ENCODE measurements at places on chromosomes 1 and 21.

GRCh38 chr1:29121516-29121935 is 2.2 kb downstream of the TMEM200B start:
- DNase-seq: no peak

GRCh38 chr1:65097076-65097475 is 50.9 kb upstream of the AK4 start:
- DNase-seq: no peak

- DNase-seq: no peak
Measured at GRCh38 chr1:3732434-3733093, 19.7 kb upstream of the CCDC27 start.

DNA sequence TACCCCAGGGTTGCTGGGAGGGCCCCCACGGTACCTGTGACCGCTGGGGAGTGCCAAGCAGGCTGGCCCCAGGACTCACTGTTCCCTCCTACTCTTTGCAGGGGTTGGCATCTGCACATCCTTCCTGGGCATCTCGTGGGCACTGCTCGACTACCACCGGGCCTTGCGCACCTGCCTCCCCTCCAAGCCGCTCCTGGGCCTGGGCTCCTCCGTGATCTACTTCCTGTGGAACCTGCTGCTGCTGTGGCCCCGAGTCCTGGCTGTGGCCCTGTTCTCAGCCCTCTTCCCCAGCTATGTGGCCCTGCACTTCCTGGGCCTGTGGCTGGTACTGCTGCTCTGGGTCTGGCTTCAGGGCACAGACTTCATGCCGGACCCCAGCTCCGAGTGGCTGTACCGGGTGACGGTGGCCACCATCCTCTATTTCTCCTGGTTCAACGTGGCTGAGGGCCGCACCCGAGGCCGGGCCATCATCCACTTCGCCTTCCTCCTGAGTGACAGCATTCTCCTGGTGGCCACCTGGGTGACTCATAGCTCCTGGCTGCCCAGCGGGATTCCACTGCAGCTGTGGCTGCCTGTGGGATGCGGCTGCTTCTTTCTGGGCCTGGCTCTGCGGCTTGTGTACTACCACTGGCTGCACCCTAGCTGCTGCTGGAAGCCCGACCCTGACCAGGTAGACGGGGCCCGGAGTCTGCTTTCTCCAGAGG is 6.8 kb downstream of the XKR8 start:
- DNase-seq: no peak

- DNase-seq: peak; percentile 29
Measured at GRCh38 chr1:61079296-61079897, 3.0 kb upstream of the NFIA start.

GRCh38 chr1:192108161-192108560 is 50.1 kb upstream of the RGS18 start:
- no peak for DNase-seq

GRCh38 chr1:218584418-218585155 is 239.5 kb downstream of the TGFB2 start:
- DNase-seq: peak; percentile 51

GRCh38 chr1:88371436-88372023 is 312.5 kb upstream of the PKN2 start:
- no peak for DNase-seq

DNA sequence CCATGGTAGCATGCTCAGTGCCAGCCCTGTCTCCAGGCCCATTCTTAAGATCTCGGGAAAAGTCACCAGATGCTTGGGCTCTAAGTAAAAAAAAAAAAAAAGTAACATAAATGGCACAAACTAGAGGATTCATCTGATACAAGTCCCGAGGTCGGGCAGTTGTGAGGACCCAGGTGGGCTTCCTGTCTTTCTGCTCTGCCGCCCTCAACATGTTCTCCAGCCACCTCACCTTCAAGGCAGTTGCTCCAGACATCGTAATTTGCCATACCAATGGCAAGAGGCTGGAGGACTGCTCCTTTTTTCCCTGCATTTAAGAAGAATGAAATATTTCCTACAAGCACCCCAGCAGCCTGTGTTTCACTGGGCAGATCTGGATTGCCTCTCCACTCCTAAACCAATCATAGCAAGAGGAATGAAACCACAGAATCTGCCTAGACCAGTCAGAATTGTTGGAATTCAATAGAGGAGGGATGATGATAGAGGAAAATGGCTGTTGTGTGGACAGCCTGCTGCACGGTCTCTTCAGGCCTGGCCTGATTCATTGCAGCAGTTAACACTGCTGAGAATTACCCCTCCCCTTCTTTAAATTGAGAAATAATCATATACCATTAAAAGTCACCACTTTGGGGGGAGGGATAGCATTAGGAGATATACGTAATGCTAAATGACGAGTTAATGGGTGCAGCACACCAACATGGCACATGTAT is 5.4 kb downstream of the HMGN2 start:
- DNase-seq: peak; percentile 25

DNA sequence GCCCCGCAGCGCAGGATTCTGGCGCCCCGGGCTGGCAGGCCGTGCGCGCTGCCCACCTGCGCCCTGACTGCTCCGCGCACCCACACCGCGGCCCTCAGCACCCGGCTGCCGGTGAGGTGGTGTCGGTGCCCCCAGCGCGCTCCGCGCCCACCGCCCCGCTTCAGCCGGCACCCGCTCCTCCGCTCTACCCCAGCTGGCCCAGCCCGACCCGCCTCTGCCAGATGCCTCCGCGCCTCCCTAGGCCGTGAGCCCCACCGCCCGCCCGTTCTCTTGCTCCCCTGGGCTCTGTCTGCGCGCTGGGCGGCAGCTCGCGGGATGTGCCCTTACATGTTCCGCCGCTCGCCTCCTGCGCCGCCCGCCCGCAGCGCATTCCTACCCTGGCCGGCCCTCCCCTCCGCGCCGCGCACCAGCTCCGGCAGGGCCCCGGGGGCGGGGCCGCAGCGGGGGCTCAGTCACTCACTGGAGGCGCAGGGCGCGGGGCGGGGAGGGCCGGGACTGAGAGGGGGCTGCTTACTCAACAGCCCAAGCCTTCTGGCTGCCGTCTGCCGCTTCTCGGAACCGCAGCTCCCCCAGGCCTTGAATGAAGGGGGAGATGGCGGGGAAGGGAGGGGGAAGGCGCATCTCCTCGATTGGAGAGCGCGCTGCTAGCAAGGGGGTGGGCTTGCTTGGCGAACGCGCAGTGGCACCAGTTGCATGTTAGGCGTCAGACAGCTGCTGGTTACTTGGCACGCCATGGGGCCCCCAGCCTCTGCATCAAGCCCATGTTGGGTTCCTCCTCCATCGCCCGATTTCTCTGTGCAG is at the start of gene PHLDA3:
Gene PHLDA3, minus strand, starts transcription at position 345 of the 801 bp plus-strand sequence. CDS start 402 bp downstream, outside the sequence.
- DNase-seq: peak; percentile 95

GRCh38 chr1:157517016-157517415 is 35.3 kb downstream of the FCRL5 start:
- no peak for DNase-seq

- no peak for DNase-seq
Measured at GRCh38 chr1:36675106-36675505, 192.4 kb upstream of the CSF3R start.

DNA sequence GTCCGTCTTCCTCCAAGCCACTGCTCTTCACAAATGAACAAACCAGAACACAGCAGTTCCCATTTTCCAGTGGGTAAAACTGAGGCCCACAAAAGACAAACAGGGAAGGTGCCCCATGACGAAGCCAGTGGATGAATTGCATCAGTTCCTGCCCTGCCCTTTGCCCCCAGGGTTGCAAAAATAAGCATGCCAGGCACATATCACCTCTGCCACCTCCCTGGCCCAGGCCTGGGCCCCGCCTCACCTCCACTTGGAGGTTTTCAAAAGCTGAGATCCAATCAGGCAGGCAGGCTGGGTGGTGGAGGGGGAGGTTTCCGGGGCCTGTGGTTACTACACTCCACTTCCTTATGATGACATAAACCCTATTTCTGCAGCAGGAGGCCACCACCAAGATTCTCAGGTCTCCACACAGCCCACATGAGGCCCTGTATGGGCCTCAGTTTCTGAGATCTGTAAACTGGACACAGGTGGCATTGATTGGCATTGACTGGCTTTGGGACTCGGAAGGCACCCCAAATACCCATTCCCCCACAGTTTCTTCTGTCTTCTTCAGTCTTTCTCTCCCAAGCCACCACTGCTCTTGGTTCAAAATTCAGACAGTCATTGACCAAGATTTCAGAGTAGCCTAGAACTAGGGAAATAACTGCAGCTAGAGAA is 4.1 kb downstream of the KIF21B start:
- DNase-seq: peak; percentile 64

DNA sequence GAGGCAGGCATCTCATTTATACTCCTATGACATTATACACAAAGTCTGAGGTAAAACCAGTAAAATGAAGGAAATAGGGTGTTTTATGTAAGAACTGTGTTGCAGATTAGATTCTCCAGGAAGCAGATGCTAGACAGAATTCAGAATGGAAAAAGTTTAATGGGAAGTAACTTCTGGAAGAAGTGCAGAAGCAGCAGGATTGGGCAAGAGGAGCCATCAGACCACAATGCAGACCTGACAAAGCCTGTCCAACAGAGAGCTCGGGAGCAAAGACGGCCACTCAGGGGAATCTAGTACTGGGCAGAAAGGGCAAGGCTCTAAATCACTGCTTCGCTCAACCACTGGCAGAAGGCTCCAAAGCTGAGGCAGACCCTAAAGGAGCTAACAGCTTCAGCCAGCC is 33.7 kb downstream of the FBXO42 start:
- no peak for DNase-seq

GRCh38 chr21:42200906-42201614 is 17.9 kb upstream of the ABCG1 start:
- DNase-seq: no peak

- no peak for DNase-seq
Measured at GRCh38 chr1:233102341-233102740, 151.9 kb downstream of the NTPCR start.

- no peak for DNase-seq
Measured at GRCh38 chr1:35809114-35810095, 1.6 kb downstream of the AGO4 start.

DNA sequence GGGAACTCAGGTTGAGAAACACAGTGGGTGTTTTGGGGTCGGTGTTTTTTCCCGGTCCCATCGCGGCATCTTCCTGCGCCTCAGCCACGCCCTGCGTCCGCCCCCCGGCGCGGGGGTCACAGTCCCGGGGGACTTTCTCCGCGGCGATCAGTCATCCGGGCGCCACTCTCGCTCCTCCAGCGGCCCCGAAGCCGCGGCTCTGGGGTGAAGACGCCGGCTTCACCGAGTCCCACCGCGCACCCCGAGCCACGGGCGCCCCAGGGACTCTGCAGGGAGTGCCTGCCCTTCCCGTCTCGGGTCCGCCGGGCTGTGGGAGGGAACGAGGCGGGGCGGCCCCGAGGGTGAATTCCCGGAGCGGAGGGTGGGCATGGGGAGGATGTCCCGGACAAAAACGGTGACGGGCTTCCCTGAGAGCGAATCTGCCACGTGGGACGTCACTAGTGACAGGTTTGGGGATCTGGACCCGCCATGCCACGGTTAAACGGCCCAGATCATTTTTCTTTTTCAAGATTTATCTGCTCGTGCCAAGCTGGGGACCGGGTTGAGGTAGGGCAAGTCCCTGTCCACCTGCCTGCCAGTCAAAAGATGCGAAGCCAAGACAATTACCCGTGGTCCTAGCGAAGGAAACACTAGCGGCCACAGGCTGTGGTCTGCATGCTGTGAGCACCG is 717 bp upstream of the BATF3 start:
- DNase-seq: no peak

Measured in fibroblast of skin of right quadriceps (primary cell).